ENCODE measurements at places on chromosomes 16 and 17. TPM values are rescaled to one million over a fixed set of nuclear protein-coding genes. Genes with fewer than 3 reads are reported as not detected.

Gene CCL3
- not detected for total RNA-seq

DNA sequence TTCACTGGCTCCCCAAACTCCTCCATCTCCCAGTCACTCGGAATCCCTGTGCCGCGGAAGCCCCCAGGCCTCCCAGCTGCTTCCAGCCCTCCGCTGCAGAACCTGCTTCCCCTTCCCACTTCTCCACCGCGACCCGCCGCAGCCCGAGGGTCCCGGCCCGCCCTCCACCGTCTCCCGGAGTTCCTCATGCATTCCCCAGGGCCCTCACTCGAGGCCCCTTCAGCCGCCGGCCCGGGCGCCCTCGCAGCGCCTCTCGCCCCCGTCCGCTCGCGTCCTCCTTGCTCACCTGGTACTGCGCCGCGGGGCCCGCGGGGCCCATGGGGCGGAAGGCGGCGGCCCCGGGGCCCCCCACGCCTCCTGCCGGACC, 329 bp downstream of the SMARCD2 start:
- peaks cover 8% of the 10 kb centered on the region for H3K27me3 ChIP-seq
- H3K4me1 ChIP-seq, result peaks cover 3% of the 10 kb centered on the region
- no peak for DNase-seq
- no peaks in the 10 kb centered on the region for H3K36me3 ChIP-seq

Gene HOXB8
- total RNA-seq, result not detected

GRCh38 chr17:17757956-17758845, 76.9 kb downstream of the RAI1 start:
- H3K4me1 ChIP-seq, result peaks cover 8% of the 10 kb centered on the region
- no peaks in the 10 kb centered on the region for H3K36me3 ChIP-seq
- H3K27ac ChIP-seq, result no peak overlapping the region
- H3K27me3 ChIP-seq, result no peaks in the 10 kb centered on the region
- no peak for DNase-seq

Gene KCNJ12
- 1.5 TPM for total RNA-seq

- peaks cover 6% of the 10 kb centered on the region for H3K4me1 ChIP-seq
- no peaks in the 10 kb centered on the region for H3K36me3 ChIP-seq
- no peak overlapping the region for H3K4me3 ChIP-seq
- no peaks in the 10 kb centered on the region for H3K27me3 ChIP-seq
- no peak for DNase-seq
- no peak overlapping the region for H3K27ac ChIP-seq
Observed at GRCh38 chr16:13835387-13835786, 84.6 kb upstream of the ERCC4 start.

Gene MAF
- 2.7 TPM for total RNA-seq

GRCh38 chr17:80647746-80648145, 103.1 kb downstream of the RPTOR start:
- H3K27ac ChIP-seq, result no peak overlapping the region
- DNase-seq, result no peak
- H3K4me1 ChIP-seq, result peaks cover 3% of the 10 kb centered on the region
- H3K27me3 ChIP-seq, result no peaks in the 10 kb centered on the region

DNA sequence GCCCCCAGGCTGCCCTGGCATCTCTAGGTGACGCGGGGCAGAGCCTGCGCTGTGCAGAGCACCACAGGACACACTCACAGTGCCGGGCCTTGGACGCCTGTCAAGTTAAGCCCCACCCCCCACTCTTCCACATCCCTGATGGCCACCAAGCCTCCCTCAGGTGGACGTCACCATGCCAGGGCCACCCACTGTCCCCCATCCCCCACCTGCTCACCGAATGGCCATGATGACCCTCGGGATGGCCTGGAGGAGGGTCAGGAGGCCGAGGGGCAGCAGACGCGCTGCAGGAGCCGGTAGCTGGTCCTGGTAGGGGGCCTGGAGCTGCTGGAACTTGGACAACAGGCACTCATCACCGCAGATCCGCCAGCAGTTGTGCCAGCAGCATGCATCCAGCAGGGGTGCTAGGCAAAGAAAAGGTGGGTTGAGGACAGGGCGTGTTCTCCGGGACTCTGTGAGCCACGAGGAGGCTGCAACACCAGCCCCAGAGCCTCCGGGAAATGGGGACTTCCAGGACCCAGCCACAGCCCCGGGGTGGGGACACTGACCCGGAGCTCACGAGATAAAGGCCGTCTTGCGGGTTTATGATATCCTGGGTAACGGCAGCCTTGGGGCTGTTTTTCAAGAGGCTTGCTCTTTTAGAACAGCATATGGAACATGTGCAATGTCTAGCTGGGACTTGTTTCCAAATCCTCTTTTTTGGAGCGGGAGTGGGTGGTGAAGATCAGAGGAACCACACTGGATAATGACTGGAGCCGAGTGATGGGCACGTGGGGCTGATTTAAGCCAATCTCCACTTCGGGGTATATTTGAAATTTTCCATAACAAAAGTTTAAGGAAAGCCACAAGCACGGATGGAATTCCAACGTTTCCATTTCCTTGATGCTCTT, 11.4 kb downstream of the C16orf95 start:
- no peak overlapping the region for H3K4me3 ChIP-seq
- no peaks in the 10 kb centered on the region for H3K4me1 ChIP-seq
- DNase-seq, result no peak
- H3K27me3 ChIP-seq, result no peaks in the 10 kb centered on the region

GRCh38 chr16:19583665-19584300, 28.3 kb downstream of the VPS35L start:
- no peaks in the 10 kb centered on the region for H3K27me3 ChIP-seq
- no peak overlapping the region for H3K27ac ChIP-seq
- H3K4me1 ChIP-seq, result no peaks in the 10 kb centered on the region
- no peak overlapping the region for H3K4me3 ChIP-seq
- DNase-seq, result no peak

- no peaks in the 10 kb centered on the region for H3K4me1 ChIP-seq
- no peak overlapping the region for H3K27ac ChIP-seq
- no peak for DNase-seq
- no peaks in the 10 kb centered on the region for H3K36me3 ChIP-seq
- H3K4me3 ChIP-seq, result no peak overlapping the region
Observed at GRCh38 chr17:48498164-48498850, 32.5 kb downstream of the HOXB1 start.

- no peak overlapping the region for H3K27ac ChIP-seq
- DNase-seq, result no peak
- H3K4me1 ChIP-seq, result peaks cover 4% of the 10 kb centered on the region
- H3K27me3 ChIP-seq, result no peaks in the 10 kb centered on the region
- no peaks in the 10 kb centered on the region for H3K36me3 ChIP-seq
Observed at GRCh38 chr16:31009894-31010584, 399 bp downstream of the STX1B start.
